Fibroblast of skin of abdomen (primary cell): ENCODE measurements at places on chromosomes 6 and 20.

- peak; percentile 66 for DNase-seq
These were observed 212.3 kb upstream of the ZNF217 start for GRCh38 chr20:53805895-53806384.

GRCh38 chr6:9628819-9629218 is 786.1 kb downstream of the TFAP2A start:
- DNase-seq: no peak

GRCh38 chr20:59676851-59677182 is 72.5 kb downstream of the PHACTR3 start:
- no peak for DNase-seq

DNA sequence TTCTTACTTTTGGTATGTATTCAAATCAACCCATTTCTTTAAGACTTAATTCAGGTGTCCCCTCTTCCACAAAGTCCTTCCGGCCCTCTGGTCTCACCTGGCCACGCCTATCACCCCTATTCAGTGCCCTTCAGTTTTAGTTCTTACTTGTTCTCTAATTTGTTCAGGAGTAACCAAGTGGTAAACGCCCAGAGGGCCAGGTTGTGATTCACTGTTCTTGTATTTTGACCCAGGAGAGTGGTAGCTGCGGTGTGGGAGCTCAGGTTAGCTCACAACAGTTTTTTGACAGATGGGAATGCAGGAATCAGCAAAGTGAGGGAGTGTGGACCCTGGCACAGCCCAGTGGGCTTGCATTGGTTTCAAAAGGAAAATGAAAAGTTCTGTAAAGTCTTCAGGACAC is 81.7 kb upstream of the RIPOR2 start:
- DNase-seq: no peak

DNA sequence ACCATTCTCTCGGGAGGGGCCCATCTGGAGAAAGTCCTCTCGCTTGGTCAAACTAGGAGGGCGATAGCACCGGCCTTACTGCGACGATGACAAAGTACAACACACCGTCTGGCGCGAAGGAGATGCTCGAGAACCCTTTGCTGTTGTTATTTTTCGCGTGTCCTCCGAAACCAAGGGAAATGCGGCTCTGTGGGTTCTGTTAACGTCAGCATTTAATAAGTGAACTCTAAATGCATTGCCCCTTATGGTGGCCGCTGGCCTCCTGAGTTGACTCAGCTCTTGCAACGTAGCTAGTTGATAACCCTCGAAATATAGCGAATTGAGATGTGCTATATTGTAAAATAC is 577 bp upstream of the SCAND1 start:
- peak; percentile 31 for DNase-seq

- DNase-seq: peak; percentile 73
These were observed 43.6 kb upstream of the IER3 start for GRCh38 chr6:30787954-30788353.

DNA sequence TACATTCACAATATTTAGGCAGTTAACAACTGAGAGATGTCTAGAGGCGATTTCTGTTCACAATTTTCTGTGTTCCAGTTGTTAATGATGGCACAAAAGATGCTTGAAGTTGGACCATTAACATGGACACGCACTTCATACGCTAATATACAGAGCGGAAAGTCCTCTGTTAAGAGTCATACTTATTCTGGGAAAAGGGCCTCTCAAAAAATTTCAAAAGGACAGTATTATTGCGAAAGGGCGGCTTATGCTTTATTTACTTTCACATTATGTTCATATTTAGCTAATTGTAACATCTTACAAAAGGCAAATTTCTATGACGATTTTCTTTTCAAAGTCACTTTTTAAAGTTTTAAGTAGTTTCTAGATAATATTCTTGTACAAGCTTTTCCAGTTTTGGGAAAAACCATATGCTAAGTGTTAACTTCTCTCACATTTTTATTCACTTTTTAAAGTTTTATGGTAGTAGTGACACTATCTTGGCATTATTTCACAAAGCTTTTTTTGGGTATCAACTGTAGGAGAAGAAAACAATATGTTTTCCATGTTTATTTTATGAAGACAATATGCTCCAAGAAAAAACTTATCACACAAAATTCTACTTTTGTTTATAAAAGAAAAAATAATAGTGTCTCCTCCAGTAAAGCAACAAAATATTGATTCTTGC is 62.3 kb downstream of the MAP7 start:
- DNase-seq: no peak

- DNase-seq: peak; percentile 7
These were observed 120.0 kb upstream of the AKIRIN2 start for GRCh38 chr6:87822011-87822410.

GRCh38 chr6:160226118-160226591 is 32.5 kb downstream of the SLC22A2 start:
- peak; percentile 25 for DNase-seq

GRCh38 chr20:21049305-21049828 is 56.8 kb downstream of the LINC00237 start:
- DNase-seq: no peak

DNA sequence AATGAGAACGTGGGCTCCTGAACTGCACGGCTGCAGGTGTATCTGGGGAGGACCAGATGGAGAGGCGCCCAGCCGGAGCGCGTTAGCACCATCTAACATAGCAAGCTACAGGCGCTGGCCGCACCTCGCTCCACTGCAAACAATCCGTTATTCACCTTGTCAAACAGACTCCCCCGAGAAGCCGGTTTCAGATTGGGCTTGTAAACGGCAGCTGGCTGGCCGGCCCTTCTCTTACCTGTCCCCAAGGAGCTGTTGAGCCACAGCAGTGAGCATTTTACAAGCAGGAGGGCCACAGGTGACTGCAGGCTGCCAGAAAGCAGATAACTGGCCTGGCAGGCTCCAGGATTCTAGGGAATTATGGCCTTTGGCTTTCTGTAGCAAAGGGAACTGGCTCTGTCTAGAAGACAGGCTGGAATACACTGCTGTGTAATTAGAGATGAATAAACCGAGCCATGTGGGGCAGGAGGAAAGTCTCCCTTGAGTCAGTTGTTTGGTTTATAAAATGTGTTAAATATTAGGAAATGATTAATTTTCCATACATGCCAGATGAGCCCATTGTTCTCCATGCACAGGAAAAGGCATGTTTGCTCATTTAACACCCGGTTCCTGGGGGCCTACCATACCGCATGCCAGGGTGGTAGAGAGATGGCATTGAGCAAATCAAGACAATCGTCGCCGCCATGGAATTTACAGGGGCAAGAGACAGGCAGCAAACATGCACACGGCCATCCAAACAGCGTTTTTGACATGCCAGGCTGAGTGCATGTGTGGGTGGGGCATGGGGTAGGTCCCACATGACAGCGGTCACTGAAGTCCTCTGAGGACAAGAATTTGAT is 159.3 kb downstream of the NFATC2 start:
- peak; percentile 36 for DNase-seq

GRCh38 chr6:39902786-39903465 is 31.3 kb downstream of the MOCS1 start:
- DNase-seq: no peak

GRCh38 chr6:112331306-112331705 is 15.8 kb upstream of the RFPL4B start:
- peak; percentile 67 for DNase-seq

GRCh38 chr20:55882910-55883309 is 122.4 kb downstream of the CBLN4 start:
- no peak for DNase-seq

DNA sequence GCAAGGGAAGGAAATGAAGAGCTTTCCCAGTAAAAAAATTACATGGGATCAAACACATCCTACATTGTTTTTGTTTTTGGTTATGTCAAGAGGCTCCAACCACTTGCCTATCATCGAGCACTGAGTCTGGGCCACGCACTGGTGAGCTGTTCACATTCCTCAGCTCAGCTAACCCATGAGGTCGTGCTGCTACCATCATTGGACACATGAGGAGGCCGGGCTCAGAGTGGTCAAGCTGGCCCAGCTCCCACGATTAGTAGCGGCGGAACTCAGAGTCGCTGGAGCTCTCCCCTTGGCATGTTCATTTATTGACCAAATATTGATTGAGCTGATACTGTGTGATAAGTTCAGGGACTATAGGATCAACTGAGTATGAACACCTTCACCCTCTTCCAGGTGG is 164.9 kb downstream of the CDH26 start:
- no peak for DNase-seq

DNA sequence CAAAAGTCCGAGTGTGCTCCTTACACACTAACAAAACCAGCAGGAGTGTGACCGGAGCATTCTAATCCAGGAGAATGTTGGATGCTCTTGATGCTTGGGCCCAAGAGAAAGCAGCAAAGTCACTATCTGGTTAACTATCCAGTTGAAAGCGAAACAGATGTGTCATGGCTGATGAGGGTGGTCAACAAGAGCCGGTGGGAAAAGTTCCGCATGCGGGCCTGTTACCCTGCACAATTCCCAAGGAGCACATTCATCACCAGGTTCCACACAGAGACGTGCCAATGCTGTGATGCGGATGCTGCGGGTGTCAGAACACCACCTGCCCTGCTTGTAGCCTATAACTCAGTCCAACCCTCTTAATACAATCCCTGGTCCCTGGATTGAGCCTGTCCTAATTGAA is 38.7 kb downstream of the IL20RA start:
- no peak for DNase-seq

GRCh38 chr6:144786825-144787224 is 501.7 kb downstream of the UTRN start:
- DNase-seq: no peak
